Posterior vena cava (tissue), 2 donors: ENCODE measurements at places on chromosomes 7 and 10. TPM values are rescaled to one million over a fixed set of nuclear protein-coding genes. Genes with fewer than 3 reads are reported as not detected.

STAG3 gene
- 1.2 TPM for total RNA-seq

AKR1B15 gene
- total RNA-seq: not detected

MRLN gene
- total RNA-seq: not detected

ABCC2 gene
- 2.1 TPM for total RNA-seq

NKX2-3 gene
- not detected for total RNA-seq

PKD2L1 gene
- not detected for total RNA-seq

ITGB8 gene
- 13.6 TPM for total RNA-seq

RNF32 gene
- total RNA-seq: 0.33 TPM

SNCG gene
- 61.1 TPM for total RNA-seq

NACAD gene
- 10.4 TPM for total RNA-seq

ERVW-1 gene
- not detected for total RNA-seq

SUFU gene
- 10.4 TPM for total RNA-seq

CXCL12 gene
- 206 TPM for total RNA-seq

IFIT1B gene
- total RNA-seq: 1.1 TPM

AZGP1 gene
- total RNA-seq: 1.2 TPM

DLX6 gene
- 2.0 TPM for total RNA-seq

C10orf95 gene
- not detected for total RNA-seq

LIPN gene
- not detected for total RNA-seq

OPN1SW gene
- total RNA-seq: not detected

CPA2 gene
- total RNA-seq: 0.67 TPM

IQUB gene
- 0.97 TPM for total RNA-seq

MBL2 gene
- total RNA-seq: not detected

CACNA2D1 gene
- 34.3 TPM for total RNA-seq
